Occipital lobe (tissue), 3 donors: ENCODE measurements at places on chromosomes 4 and X.

GRCh38 chr4:73452953-73453700, 17.1 kb downstream of the AFP start:
- DNase-seq = no peak

DNA sequence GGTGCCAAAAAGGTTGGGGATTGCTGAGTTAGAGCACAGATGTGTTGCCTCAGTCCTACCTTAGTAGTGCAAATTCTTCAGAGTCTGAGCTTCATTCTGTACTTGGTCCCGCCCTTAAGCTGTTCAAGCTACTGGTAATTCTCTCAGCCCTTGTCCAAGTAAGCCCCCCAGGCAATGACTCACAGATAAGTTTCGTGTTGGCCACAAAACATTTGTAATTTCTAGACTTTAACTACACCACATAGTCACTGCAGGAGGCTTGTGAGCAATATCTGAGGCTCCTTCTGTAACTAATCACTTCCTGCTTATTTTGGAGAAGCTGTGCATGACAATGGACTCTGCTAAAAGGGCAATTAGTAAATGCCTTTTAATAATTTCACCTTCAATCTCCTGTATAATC, 1420.5 kb downstream of the PCDH7 start:
- DNase-seq = no peak

DNA sequence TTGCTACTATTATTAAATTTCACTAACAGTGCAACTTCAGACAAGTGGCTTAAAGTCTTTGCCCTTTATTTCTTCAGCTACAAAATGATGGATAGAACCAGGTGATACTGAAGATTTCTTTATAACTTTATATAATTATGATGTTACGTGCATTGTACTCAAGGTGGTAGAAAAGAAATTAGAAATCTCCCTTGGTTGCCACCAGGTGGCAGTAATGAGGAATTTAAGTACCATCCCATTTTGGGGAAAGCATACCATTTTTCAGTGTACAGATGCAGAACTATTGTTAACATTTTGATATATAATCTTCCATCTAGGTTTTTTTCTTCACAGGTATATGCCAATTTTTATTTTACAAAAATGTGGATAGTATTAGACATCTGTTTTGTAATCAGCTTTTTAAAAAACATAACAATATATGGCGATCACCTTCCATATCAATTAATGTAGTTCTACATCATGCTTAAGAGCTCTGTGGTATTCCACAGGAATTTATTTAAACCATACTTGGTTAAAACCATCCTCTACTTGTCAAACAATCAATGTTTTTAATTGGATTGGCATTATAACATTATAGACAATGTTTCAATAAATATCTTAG, 37.7 kb upstream of the RAB33B start:
- DNase-seq = no peak

- no peak for DNase-seq
These were observed 65.1 kb downstream of the PPP3CA start for GRCh38 chr4:101282076-101282844.

- DNase-seq = no peak
These were observed 68.0 kb downstream of the TMA16 start for GRCh38 chr4:163562496-163562895.
